Stimulated activated CD4-positive, alpha-beta T cell treated with anti-CD3 and anti-CD28 coated beads, TNF-alpha, amount 100 ng/mL, for 4 hours (primary cell): ENCODE measurements at places on chromosomes 5 and 9.

DNA sequence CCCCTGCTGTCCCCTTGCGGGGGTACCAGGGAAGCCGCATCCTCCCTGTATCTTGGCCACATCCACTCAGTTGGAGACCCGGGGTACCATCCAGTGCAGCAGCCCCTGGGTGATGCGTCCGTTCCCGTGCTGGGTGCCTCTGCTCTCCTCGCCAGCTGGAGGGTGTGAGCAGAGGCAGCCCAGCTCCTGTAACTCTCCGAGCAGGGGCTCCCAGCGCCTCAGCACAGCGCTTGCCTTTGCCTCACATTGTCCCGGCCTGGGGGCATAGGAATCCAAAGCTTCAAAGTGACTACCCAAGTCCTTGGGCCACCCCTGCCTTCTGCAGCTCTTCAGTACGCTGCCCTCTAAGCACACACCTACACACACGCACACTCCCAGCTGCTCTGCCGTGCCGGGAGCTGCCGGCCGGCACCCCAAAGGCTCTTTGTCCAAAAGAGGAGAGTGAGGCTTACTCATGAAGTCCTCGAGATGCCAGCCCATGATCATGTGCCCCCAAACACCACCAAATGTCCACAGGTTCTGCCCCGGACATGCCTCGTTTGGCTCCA lies 733 bp downstream of the ANGPTL2 start:
- no peak for DNase-seq

GRCh38 chr5:173726846-173727557 lies 110.6 kb upstream of the BOD1 start:
- DNase-seq: no peak

GRCh38 chr9:111902391-111903139 lies 6.0 kb downstream of the UGCG start:
- DNase-seq: no peak

DNA sequence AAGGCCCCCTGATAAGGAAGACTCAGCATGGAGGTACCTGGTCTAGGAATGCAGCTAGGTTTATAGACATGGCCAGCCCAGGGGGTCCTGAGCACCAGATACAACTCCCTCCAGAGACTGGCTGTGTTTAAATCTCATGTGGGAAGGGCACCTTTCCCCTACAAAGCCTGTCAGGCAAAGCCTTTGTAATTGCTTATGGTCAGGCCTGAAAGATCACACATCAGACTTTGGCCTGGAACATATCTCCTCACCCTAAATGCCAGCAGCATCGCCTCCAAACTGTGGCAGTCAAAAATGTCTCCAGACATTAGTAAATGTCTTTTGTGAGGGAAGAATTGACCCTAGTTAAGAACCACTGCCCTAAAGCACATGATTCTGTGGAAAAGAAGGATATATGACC lies 51.6 kb upstream of the MACIR start:
- DNase-seq: no peak

- DNase-seq: no peak
Measured at GRCh38 chr5:134538296-134538695, 12.8 kb downstream of the JADE2 start.

GRCh38 chr9:101028346-101029314 lies at the start of gene PLPPR1:
Gene PLPPR1, plus strand, starts transcription at chr9:101028727.
- DNase-seq: no peak

DNA sequence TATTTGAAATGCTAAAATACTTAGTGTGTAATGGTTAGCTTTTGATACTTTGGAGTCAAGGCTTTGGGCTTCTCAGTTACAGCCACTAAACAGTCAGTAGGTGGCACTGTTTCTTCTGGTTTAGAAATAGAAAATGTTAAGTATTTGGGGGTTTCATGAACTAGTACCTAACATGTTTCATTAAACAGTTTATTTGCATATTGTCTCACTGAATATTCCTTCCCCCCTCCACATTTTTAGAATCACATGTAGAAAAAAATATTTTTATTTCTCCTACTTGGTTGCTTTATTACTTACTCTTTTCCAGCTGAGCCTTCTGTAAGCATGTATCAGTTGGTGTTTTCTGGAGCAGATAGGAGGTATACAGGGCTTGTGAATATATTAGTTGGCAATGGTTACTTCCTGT lies 48.0 kb downstream of the IPO11 start:
- DNase-seq: no peak

DNA sequence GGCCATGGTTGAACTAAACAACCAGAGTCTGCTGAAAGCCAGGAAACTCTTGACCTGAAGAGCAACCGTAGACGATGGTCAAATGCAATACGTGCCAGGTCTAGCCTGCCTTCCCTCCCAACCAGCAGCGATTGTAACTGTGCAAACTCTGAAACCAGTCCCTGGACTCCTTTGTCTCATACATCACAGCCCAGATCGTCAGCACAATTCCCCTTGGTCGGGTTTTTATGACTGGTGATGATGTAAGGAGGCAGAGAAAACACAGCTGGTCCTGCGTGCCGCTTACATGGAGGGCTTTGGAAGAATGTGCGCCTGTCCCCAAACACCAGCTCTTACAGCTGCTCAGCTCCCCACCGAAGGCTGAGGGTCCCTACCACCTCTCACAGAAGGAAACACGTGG lies 24.6 kb downstream of the SMIM23 start:
- DNase-seq: no peak

DNA sequence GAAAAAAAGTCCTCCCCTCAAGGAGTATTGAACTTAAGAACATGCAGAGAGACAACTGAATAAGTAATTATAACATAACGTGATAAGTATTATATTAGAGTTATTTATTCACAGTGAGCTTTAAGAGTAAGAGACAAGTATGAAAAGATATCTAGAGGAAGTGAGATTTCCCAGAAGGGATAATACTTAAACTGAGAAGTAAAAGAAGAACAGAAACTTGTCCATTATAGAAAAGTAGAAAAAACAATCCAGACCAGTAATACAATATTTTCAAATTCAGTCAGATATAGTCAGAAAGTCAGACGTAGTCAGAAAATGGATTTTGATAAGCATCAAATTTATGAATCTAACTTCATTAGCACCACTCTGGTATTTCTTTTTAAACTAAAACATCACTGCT lies 613.0 kb upstream of the CCNG1 start:
- no peak for DNase-seq

GRCh38 chr5:62431735-62432620 lies 19.4 kb downstream of the IPO11 start:
- no peak for DNase-seq

DNA sequence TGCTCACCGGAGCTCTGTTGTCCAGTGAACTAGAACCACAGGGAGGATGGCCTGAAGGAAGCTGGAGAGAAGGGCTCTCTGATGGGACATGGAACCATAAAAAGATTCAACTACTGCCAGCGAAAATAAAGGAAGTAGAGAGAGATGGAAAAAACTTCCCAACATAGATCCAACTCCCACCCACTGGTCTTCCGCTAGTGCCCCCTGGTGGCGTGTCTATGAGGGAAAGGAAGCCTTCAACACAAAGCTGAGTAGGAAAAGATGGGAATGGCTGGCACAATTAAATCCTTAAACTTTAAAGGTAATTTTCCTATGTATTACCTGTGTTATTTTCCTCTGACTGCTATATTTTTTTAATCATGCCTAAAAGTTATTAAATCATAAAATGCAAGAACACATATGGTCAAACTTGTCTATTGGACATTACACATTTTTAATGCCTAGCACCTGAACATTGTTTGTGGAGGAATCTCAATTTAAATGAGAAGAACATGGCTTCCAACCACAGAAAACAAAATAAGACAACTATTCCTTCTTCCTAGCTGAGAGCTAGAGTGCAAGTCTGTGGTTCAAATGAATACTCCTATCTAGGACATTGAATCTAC lies 51.5 kb downstream of the CEP120 start:
- DNase-seq: peak; percentile 10

- no peak for DNase-seq
Measured at GRCh38 chr5:82662340-82662739, 384.2 kb upstream of the RPS23 start.

GRCh38 chr5:72209147-72210115 lies 102.2 kb downstream of the MAP1B start:
- no peak for DNase-seq
